ENCODE measurements at places on chromosomes 12 and 14.
A peak's percentile ranks its signal among the peaks of the same experiment; 100 is the strongest.

- DNase-seq = no peak
Observed at GRCh38 chr12:49792976-49793580, 35.1 kb downstream of the NCKAP5L start.

DNA sequence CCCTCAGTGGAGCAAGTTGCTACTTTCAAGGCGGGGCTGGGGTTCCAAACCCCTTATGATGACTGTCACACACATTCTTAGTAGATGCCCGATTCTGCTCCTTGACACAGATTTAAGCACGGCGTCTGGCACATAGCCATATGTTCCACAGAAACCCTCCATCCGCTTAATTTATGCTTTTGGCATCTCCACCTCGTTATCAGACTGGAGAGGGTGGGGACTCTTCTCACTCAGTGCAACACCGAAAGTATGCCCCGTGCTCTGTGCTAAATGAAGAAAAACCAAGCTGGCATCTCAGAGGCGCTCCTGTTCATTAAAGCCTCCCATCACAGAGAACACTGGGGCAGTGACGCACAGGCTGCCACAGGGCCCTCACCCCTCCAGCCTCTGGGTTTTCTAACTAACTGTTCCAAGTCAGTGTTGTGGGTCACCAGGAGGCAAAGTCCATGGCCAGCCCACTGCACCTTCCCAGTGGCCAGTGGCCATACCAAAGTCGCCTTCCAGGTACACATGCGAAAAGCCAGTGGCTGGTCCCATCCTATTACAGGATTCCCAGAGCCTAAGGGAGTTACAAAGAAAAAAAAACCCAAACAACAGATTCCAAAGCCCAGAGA lies 27.3 kb downstream of the CCDC88C start:
- no peak for DNase-seq

DNA sequence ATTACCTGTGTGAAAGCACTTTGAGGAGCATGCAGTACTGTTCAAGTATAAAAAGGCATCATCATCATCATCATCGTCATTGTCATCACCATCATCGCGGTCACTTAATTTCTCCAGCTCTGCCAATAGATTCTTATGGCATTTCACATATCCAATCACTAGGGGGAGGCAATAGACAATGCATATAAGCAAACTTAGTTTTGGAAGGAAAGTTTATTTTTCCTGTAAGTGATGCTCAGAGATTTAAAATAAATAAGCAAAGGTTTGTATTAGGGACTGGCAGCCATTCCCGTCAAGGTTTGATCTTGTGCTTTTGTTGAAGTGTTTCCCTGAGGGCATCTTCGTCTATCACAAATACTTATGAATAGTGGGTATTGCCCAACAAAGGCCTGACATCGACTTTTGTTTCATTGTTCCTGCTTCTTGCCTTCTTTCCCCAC lies 127.4 kb downstream of the KTN1 start:
- DNase-seq = peak; percentile 39

DNA sequence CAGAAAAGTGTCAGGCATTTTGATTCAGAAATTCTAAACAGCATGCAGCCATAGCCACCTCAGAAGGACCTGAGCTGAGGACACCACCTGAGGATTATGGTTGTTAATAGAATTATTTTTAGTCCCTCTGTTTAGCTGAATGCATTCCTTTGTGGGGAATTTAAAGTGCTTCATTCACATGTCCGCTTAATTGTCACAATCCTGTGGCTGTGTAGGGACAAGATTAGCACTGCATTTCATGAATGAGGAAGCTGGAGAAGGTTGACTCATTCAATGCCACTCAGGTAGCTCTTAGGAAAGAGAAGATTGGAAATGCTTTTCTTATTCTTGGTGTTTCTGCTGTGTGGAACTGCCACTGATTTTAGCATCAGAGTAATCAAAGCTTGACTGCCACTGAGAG lies 42.0 kb upstream of the KRR1 start:
- no peak for DNase-seq

- no peak for DNase-seq
Observed at GRCh38 chr14:104601786-104602185, 2.8 kb downstream of the TMEM179 start.

- no peak for DNase-seq
Observed at GRCh38 chr12:64452559-64453329, 824 bp downstream of the TBK1 start.

DNA sequence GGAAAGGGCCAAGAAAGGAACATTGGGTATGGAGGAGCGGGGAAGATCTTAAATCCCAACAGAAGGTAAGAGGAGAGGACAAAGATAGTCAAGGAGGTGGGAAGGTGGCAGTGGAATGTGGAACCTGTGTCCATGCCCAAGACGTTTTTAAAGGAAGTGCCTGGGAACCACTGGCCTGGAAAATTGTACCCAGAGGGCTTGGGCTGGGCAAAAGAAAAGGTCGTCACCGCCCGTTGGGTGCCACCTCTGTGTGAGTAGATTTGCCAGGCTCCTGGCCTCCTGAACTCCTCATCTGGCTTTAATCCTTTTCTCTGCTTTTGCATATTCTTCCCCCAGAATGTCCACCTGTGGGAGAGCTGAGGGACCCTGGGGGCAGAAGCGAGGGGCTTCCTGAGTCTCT lies 32.6 kb downstream of the JDP2 start:
- DNase-seq = no peak

DNA sequence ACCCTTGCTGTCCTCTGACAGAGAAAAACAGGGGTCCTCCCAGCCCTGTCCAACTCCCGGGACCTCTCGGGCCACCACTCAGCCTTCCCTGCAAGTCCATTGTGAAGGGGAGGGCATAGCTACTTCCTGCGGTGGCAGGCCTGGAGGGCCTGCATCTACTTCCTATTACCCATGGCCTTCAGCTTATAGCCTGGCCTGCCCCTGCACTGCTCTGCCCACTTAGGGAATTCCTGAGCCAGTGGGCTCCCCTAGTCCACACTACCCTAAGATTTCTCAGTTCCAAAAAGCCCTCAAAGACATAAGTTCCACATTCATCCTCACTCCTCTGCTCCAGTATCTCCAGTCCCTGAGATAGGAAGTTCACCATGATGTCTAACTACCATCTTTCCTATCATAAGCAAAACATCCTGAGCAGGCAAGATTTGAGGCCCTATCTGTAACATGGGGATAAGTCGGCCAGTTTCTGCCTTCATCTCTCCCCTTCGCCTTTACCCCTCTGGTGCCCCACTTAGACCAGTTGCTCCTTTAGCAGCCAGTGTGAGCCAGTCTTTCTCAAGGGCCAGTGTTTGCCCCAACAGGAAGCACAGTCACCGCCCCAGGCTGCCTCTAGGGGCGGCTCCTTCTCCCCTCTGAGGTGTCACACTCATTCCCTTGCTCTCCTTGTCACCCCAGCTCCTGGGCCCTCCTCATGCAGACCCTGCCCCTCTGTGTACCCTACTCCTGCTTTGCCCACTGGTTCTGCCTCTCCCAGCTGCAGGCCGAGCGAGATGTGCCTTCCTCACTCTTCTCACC lies 10.9 kb downstream of the HDAC7 start:
- no peak for DNase-seq

DNA sequence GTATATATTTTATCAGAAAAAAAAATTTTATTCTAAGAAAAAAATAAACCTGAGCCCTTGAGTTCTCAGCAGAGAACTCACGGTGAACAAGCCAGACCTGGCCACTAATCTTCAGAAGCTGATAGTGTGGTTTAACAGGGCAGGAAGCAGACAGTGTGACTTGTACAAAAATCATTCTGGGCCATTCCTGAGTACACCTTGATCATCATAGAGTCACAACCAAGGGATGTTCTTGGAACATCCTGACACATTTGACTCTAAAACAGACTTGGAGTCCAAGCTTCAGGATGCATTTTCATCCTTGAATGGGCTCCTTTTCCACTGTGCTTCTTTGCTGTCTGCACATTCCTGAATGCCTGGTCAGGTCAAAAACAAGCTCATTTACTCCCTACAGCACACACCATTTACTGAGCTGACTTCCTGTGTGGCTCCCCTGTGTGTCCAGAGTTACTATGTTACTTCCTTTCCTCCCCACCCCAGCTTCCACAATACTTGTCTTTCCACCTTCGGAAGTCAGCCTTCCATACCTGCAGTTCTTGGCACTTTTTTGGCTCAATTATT lies 112.0 kb downstream of the ANO6 start:
- peak; percentile 7 for DNase-seq

DNA sequence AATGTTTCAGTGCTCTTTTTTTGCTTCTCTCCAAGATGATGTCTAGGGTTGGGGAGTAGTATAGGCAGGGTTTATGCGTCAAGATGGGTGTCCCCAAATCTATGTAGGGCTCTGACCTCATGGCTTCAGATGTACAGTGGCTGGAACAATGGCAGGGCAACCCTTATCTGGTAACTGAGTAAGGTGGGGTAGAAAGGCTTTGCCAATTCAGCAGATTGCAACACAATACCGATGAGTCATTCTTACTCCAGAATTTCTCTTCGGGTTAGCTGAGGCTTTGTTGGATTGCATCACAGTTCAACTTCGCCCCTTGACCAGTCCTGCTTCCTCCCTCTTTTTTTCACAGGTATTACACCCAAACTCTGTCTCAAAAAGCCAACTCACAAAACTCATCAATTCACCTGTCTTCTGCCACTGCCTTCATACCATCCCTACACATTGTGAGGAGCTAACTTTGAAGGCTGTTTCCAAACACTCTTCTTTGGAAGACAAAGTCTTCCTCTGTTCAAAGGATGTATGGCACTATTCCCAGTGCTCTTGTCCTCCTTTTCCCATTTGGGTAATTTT lies 190.2 kb upstream of the CNOT2 start:
- no peak for DNase-seq

DNA sequence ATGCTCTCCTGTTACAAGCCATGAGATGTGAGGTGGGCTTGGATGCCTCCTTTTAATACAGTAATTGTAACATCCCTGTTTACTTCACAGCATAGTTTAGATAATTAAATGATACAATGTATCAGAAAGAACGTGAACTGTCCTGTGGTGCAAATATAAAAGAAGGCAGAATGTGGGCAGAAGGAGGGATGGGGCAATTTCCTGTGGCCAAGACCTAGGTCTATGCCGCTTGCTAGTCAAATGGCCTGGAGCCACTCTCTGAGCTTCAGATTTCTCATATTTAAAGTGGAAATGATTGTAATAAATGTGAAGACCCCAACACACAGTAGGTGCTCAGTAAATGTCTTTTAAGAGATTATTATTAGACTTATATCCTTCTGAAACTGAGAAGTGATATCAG lies 24.0 kb upstream of the EVL start:
- no peak for DNase-seq

GRCh38 chr12:468671-469389 lies 9.1 kb downstream of the B4GALNT3 start:
- DNase-seq = no peak

- DNase-seq = no peak
Observed at GRCh38 chr14:93462479-93462878, 31.7 kb downstream of the UNC79 start.

GRCh38 chr12:40226705-40227104 lies 1.9 kb downstream of the LRRK2 start:
- DNase-seq = no peak

DNA sequence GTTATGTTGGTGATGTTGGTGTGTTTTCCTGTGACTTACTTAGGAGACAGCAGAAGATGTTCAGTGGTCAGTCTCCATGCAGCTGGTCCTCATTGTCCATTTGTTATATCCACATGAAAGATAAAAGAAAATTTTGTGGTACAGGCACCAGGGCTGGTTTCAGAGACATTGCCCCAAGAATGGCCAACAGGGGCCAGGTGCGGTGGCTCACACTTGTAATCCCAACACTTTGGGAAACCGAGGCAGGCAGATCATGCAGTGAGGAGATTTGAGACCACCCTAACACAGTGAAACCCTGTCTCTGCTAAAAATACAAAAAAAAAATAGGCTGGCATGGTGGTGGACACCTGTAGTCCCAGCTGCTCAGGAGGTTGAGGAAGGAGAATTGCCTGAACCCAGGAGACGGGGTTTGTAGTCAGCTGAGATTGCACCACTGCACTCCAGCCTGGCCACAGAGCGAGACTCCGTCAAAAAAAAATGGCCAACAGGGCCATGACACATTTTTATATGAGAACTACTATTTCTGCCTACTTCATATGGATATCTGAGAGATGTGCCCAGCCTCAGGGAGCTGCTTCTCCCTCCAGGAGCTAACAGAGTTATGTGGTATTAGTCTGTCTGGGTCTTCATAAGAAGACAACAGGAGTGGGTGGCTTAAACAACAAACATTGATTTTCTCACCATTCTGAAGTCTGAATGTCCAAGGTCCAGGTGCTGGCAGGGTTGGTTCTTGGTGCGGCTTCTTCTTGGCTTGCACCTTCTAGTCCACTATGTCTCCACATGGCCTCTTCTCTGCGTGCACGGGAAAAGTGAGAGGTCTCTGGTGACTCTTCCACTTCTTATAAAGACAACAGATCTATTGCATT lies 821.7 kb downstream of the TMEM121 start:
- DNase-seq = no peak

DNA sequence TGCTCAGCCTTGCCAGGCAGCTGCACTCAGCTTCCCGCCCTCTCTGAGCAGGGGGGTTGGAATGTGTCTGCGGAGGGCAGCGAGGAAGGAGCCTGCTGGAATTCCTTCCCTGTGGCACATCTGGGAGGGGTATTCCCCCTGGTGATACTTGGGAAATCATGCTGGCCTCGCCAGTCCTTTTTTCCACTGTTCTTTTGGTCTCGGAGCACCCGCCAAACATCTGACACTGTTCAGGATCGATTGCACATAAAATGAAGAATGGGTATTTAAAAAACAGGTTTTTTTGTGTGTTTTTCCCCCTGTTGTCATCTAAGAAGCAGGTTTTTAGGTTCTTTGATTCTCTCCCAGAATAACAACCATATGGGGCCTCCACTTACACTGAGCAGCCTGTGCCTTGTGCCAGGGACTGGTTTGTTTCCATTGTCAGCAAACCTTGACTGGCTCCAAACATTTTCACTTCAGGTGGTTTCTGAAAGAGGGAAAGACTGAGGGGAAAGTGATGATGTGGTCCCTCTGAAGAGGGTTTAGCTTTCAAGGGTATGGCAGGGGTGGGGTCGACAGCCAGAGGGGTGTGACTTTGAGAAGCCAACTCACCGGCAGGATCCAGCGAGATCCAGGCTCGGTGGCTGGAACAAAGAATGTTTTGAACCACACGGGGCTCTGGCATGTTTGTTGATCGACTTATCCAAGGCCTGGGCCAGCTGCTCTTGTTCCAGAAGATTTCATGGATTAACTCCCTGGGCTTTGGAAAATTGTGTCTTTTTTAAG lies 215.1 kb downstream of the CACNA1C start:
- no peak for DNase-seq

DNA sequence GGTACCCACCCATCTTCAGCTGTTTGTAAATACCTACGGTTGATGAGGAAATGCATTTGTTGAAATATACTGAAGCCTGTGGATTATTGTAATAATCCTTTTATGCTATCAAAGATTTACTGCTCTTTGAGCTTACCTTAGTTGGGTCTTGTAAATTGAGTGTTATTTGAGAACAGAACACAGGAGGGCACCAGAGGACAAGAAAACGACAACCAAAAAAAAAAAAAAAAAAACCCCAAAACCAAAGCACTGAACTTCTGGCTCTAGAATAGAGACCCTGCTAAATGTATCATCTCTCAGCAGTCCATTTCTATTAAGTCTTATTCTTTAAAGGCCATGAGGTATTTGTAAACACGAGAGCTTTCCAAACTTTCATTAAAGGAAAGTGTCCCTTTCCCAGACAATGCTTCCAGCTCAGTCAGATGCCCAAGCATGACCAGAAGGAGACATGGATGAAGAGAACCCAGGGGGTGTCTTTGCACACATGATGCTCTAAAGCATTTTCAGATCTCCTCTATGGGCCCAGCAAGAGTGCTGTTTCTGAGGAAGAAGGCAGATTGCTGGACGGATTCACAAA lies 763.9 kb downstream of the NRXN3 start:
- DNase-seq = peak; percentile 21
